A549 treated with dexamethasone at 1 μM for 4 hours (cell line): ENCODE measurements at places on chromosomes 7 and 10. TPM values are rescaled to one million over a fixed set of nuclear protein-coding genes. Genes with fewer than 3 reads are reported as not detected.

The ANKRD61 gene
- 0.26 to 0.97 TPM (median 0.67 TPM) in 5 replicates for total RNA-seq

The OGDHL gene
- 0.41 to 0.60 TPM (median 0.50 TPM) in 5 replicates for total RNA-seq

The ITPRID1 gene
- not detected in 5 replicates for total RNA-seq

The SLC37A3 gene
- total RNA-seq, result 24.0 to 30.5 TPM (median 27.2 TPM) in 5 replicates

The HK1 gene
- 36.7 to 47.7 TPM (median 46.5 TPM) in 5 replicates for total RNA-seq

The FBXO24 gene
- 0.10 to 0.33 TPM (median 0.25 TPM) in 5 replicates for total RNA-seq

The PDK4 gene
- 23.4 to 37.9 TPM (median 29.4 TPM) in 5 replicates for total RNA-seq
